CD4-positive, alpha-beta T cell treated with Interleukin-15 for 4 hours (primary cell): ENCODE measurements at places on chromosomes 3 and 15.
A peak's percentile ranks its signal among the peaks of the same experiment; 100 is the strongest.

DNA sequence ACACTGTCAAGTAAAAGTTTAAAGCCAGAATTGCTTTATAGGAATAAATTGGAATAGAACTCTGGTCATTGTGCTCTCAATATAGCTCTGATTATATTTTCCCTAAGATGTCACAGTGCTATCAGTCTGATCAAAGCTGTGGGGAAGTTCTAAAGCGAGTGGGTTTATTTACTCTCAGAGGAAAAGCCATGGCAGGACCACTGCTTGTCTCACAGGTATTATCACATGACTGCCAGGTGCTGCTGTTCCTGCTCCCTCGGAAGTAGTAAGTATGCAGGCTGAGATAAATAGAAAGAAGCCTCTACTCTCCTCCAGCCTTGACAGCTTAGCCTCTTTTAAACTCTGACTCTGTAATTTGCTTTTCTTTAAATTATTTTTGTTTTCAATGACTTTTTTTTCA, 49.1 kb upstream of the UTS2B start:
- no peak for DNase-seq

- DNase-seq = no peak
Measured at GRCh38 chr15:58388211-58388610, 43.6 kb upstream of the LIPC start.

- DNase-seq = no peak
Measured at GRCh38 chr3:11565072-11565471, 78.6 kb downstream of the VGLL4 start.

DNA sequence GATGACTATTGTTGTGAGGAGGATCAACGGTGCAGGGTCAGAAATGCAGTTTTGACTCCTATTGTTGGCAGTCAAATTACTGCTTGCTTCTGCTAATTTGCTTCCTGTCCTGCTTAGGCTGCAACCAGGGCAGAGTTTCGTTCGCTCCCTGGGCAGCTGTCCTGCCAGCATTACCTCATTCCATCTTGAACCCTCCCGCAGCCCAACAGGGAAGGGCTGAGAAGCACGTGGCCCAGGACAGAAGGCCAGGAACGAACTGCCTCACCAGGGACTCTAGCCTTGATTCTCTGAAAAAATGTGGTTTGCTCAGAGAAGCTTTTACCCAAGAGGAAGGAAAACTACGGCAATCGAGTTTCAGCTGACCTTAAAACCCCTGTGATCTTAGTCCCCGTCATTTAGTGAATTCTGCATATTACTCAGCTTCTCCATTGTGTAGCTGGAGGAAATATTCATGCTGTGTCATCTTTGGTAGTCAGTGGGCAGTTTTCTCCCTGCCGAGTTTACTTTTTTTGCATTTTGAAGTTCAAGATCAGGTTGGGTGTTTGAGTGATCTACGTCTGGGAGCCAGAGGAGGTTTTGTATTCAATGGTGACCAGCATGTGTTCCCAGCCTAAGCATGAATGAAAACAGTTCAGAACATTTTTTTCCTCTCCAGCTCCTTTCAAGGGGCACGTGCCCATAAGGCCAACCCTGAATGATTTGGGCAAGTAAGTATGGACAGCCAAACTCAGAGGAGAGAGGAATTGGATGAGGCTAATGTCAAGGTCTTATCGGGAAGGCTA, 23.0 kb downstream of the TLNRD1 start:
- DNase-seq = peak; percentile 11
